Mesenchymal stem cell (in vitro differentiated cells and primary cell): ENCODE measurements at places on chromosomes 12 and 14.

- DNase-seq = peak; percentile 62
These were observed at the start of gene FAM234B for GRCh38 chr12:13044002-13044905. TSS of gene FAM234B (plus strand) at chr12:13044381. CDS start at chr12:13044404, 23 bp downstream.

DNA sequence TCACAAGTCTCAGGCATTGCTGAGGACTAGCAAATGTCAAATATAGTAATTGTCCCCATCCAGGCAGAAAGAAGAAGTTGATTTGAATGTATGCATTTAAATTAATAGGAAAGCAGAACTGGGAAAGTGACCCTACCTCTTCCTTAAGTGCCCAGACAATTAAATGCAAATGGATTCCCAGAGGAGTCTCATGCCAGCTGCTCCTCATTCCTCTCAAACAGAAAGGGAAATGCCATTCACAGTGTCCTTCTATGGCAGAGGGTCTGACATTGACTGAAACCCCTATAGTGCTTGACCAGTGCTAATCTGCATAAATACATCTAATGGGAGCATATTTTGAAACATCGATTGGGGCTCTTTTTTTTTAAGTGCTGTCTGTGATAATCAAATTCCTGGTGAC is 292.4 kb upstream of the SEL1L start:
- DNase-seq = no peak

DNA sequence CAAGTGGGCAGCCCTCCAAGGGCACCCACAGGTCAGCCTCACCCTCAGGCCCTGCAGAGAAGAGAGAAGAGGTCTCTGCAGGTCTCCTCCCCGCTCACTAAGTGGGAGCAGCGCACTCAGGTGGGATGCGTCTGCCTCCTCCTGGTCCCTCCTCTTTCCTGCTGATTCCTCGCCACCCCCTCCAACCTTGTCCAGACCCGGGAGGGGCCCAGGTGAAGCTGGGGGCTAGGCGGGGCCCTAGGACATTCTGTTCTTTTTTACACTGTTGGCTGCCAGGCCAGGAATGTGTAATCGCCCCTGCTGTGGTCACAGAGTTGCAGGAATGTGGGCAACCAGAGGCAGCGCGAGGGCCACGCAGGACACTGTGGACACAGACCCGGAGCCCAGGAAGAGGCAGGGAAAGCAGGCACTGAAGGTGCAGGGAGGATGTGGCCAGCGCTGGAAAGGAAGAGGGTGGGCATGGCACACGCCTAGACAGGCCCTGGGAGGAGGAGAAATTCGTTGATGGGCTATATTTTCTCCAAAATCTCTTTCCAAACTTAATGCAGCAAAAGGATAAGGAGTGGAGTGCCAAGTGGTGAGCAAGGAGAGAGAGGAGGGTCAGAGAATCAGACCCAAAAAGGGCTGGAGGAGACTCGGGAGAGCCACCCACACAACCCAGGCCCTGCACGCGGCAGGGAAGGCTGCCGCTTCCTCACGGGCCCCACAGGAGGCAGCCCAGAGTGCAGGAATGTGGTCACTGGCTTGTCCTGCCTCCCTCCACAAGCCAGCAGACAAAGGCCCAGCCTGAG is 911 bp upstream of the SCNN1A start:
- DNase-seq = peak; percentile 56

- no peak for DNase-seq
These were observed 41.9 kb downstream of the PAWR start for GRCh38 chr12:79648881-79649280.

GRCh38 chr12:98344046-98344930 is 171.1 kb upstream of the TMPO start:
- no peak for DNase-seq

- DNase-seq = no peak
These were observed 96.9 kb downstream of the VRK1 start for GRCh38 chr14:96893966-96894622.

DNA sequence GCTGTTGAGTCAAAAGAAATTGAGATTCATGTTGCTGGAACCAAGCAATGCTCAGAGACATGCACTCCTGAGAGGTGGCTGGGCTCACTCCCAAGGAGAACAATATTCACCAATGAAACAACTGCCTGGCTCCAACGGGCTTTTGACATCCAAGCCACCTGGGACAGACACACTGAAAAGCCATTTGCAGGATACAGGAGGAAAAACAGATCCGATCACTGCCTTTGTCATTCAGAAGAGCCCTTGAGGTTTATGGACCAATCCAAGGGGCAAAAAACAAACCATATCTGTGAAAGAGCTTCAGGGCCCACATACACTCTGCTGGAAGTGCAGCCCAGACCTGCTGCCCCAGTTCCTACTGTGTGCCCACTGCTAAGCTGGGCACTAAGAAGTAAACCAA is 277.5 kb downstream of the NUAK1 start:
- DNase-seq = no peak

GRCh38 chr14:37796703-37797416 is 201.4 kb downstream of the TTC6 start:
- no peak for DNase-seq

DNA sequence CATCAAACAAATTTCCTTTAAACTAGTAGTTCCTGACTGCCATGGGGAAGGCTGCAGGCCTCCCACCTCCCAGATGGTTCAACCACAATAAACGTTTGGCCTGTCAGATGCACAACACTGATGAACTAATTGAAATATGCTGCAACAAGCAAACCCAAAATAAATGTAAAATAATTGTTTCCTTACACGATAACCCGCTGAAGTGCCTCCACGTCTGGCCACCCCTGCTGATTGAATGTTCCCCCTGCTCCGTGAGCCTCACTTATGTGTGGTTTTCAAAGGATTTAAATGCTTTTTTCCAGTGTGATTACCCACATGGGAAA is 8.4 kb downstream of the PITPNM2 start:
- DNase-seq = no peak

GRCh38 chr12:124452576-124453331 is 114.7 kb downstream of the NCOR2 start:
- DNase-seq = no peak

GRCh38 chr14:76583174-76583573 is 178.1 kb upstream of the VASH1 start:
- no peak for DNase-seq

- DNase-seq = peak; percentile 82
These were observed 610.6 kb upstream of the TBX3 start for GRCh38 chr12:115294453-115295133.

DNA sequence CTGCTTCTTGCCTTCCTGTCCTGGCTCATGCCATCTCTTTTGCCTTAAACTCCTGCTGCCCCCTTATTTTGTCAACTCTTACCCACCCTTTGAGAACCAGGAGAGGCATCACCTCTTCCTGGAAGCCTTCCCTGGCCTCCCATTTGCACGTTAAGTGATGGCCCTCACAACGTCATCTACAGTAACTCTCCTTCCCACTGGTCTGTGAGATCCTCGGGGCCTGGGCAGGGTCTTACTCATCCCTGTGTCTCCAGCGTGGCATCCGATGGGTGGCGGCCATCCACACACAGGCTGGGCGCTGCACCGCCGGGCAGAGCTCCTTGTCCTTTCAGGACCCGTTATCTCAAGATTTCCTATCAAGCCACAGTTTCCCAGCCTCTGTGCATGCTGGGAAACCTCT is 16.8 kb upstream of the CACNA2D4 start:
- no peak for DNase-seq

- DNase-seq = peak; percentile 35
These were observed 16.3 kb downstream of the RAPGEF3 start for GRCh38 chr12:47742253-47742825.

DNA sequence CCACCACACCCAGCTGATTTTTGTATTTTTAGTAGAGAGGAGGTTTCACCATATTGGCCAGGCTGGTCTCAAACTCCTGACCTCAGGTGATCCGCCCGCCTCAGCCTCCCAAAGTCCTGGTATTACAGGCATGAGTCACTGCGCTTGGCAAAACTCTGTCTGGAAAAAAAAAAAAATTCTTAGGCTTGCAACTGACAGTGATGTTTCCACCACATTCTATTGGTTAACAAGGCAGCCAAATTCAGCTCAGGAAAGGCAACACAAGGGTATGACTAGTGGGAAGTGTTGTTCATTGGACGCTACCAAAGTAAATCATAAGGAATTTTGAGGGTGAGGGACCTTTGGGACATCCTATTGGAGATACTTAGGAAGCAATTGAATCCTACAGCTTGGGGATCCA is 2.9 kb upstream of the SBNO1 start:
- DNase-seq = no peak

- DNase-seq = no peak
These were observed 17.5 kb downstream of the BCL11B start for GRCh38 chr14:99254328-99255009.

DNA sequence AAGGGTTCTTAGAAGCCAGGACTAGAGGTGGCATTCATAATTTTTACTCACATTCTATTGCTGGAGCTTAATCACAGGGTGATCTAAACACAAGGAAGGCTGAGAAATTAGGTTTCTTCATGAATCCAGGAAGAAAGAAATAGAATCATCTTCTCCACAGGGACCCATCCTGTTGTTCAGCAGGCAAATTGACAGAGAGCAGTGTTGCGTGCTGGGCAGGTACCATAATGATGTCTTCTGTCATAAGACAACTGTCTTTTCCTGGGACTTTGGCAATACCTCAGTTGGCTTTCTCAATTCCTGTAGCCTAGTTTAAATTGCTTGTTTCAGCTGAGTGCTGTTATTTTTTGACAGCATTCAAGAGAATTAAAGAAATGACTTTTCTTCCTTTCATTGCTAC is 468.0 kb upstream of the SYT1 start:
- no peak for DNase-seq

GRCh38 chr12:64666054-64666914 is 56.0 kb downstream of the RASSF3 start:
- DNase-seq = peak; percentile 61

DNA sequence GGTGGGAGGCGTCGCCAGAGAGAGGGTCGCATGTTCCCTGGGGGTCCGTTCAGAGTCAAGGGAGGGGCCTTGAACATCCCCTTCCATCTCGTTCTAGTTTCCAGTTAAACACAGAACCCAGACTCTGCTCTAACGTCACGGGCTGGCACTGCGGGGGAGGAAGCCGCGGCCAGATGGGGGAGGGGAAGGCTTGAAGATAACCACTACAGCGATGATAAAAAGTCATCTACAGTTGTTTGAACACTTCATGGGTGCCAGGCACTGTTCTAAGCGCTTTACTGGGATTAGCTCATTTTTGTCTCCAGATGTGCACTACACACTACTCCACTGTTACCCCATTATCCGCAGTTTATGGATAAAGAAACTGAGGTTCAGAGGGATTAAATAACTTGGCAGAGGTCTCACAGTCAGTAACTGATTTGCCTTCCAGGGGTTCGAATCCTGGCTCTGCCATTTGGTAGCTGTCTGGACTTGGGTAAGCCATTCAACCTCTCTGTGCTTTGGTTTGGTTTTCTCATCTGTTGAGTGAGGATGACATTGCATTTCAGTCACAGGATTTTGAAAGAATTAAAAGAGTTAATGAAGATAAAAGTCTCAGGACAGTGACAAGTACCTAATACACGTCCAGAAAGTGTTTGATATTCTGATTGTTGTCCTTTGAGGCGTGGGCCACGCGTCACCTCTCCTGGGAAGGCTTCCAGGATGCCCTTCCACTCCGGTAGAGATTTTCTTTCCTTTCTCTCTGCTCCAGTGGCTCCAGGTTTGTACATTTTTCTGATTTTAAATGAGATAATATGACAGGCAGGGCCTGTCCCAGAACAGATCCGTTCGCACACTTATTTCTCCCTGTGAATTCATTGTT is 798 bp upstream of the RASAL1 start:
- DNase-seq = no peak

- DNase-seq = no peak
These were observed 33.6 kb downstream of the SENP1 start for GRCh38 chr12:48072266-48072665.

DNA sequence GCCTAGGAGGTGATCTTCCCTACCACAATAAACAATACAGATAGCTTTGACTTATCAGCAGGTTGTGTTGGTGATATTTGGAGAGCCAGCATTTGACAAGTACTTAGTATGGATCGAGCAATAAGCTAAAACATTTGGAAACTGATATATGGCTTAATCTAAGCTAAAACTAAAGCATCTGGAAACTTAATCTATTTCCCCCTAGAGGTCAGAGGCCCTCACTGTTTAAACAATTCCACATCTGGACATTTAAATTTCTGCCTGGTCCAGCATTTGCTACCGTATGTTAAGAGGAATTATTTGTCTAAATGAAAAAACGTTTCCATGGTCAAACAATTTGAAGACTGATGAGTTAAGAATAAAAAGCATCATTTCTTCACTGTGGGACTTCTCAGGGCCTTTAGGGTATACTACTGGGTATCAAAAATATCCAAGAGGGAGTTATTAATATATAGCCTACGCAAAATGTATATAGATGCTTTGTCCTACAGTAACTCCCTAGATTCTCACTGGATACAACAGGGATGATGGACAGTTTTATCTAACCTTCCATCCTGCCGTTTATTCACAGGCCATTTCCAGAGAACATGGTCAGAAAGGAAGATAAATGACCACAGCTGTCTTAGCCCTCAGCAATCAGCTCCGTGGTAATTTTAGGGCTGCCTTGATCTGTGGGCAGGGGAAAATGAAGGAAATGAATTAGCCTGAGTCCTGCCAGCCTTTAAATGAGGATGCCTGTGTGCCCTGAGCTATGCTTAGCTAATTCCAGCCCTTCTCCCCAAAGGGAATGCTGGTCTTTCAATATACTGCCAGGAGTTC is 135.4 kb upstream of the NUDT4 start:
- no peak for DNase-seq

- DNase-seq = no peak
These were observed 378.2 kb downstream of the GLT1D1 start for GRCh38 chr12:129231491-129231890.

- no peak for DNase-seq
These were observed 38.3 kb downstream of the RAD51B start for GRCh38 chr14:67857778-67858350.

GRCh38 chr12:110739488-110739887 is 3.2 kb downstream of the PPP1CC start:
- no peak for DNase-seq

DNA sequence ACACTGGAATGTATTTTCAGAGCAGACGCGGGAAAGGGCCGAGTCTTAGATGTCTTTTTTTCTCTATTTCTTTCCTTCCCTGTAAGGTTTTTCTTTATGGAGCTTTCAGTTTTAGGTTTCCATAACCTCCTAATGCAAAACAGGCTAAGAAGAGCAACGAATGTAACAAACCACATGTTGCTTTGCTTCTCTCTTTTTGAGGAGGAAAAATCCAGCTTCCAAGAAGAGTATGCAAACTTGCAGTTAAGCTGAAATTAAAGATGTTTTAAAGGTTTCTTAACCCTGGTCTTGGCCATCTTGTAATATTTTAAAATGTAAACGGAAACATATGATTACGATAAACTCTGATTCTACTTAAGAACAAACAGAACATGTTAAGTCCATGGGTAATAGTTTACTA is 86.9 kb downstream of the PRICKLE1 start:
- DNase-seq = no peak

- no peak for DNase-seq
These were observed 2.9 kb upstream of the SPX start for GRCh38 chr12:21523148-21523547.

- no peak for DNase-seq
These were observed 43.4 kb downstream of the SH2B3 start for GRCh38 chr12:111448846-111449790.

DNA sequence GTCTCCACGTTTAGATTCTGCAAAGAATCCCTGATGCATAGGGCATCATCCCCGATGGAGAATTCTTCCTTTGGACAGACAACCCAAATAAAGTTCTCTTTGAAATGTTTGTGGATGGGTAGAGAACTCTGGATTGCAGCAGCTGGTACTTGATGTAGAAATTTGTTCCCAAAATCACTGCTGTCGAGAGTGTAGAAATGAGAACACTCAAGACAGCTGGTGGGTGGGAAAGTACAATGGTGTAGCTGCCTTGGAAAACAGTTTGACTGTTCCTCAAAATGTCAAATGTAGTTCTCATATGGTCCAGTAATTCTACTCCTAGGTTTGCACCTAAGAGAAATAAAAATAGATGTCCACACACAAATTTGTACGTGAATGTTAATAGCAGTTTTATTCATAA is 671.5 kb upstream of the TMEM132C start:
- DNase-seq = no peak
